Caco-2 (cell line): ENCODE measurements at places on chromosomes 6 and 20. TPM values are rescaled to one million over a fixed set of nuclear protein-coding genes. Genes with fewer than 3 reads are reported as not detected.
A peak's percentile ranks its signal among the peaks of the same experiment; 100 is the strongest.

DNA sequence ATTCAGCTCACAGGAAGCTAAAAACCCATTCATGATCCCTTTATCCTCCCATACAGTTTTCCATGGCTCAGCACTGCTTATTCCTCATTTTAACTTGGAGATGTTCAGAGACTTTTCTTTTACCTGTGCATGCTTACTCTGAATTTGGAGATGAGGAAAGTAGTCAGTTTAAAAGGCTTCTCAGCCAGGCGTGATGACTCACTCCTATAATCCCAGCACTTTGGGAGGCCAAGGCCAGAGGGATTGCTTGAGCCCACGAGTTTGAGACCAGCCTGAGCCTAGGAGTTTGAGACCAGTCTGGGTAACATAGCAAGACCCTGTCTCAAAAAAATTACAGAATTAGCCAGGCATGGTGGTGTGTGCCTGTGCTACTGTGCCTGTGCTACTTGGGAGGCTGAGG, 30.3 kb upstream of the TMEM217 start:
- no peaks in the 10 kb centered on the region for H3K4me1 ChIP-seq
- peaks cover 6% of the 10 kb centered on the region for H3K36me3 ChIP-seq
- H3K27ac ChIP-seq: no peak overlapping the region
- no peak for DNase-seq

DNA sequence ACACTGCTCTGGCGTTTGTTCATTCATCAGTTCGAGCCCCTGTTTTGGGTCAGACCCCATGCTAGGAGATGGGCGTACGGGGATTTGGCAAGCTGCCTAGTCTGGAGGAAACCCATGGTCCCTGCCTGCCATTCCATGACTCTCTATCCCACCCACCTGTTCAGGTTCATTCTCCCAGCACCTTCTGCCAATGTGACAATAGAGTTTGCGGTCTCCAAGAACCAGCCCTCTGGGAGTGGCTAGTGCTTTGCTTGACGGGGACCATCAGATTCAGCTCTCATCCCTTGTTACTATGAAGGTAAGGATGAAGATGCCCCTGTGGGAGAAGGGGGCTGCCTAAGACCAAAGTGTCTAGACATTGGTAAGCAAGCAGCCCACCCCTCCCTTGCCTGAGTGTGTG, 345.0 kb downstream of the PTPRT start:
- no peaks in the 10 kb centered on the region for H3K4me1 ChIP-seq
- no peak overlapping the region for H3K4me3 ChIP-seq
- no peaks in the 10 kb centered on the region for H3K36me3 ChIP-seq
- DNase-seq: no peak
- no peaks in the 10 kb centered on the region for H3K27me3 ChIP-seq
- H3K27ac ChIP-seq: no peak overlapping the region

GRCh38 chr6:25534942-25535631, 116.9 kb upstream of the SCGN start:
- no peak overlapping the region for H3K4me3 ChIP-seq
- no peaks in the 10 kb centered on the region for H3K36me3 ChIP-seq
- no peak overlapping the region for H3K27ac ChIP-seq

DNA sequence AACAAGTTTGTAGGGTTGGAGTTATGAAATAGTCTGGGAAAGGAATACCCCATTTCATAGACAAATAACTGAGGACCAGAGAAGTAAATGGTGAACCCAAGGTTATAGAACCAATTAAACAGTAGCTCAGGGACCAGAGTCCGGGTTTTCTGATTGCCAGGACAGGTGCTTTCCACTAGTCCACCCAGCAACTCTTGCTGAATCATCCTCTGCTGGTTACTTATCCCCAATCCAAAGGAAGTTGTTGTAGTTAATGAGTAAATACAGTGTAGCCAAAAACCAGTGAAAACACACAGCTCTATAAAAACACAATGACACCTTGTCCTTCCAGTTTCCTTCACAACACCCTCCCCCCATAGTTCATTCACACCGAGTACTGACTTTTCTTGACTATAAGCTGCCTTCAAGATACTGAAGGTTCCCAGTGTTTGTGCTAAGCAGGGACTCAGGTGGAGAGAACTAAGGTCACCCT, 766 bp upstream of the TINAG start:
- H3K4me3 ChIP-seq: no peak overlapping the region
- no peaks in the 10 kb centered on the region for H3K36me3 ChIP-seq
- peak; percentile 53 for DNase-seq
- H3K27me3 ChIP-seq: no peaks in the 10 kb centered on the region

DNA sequence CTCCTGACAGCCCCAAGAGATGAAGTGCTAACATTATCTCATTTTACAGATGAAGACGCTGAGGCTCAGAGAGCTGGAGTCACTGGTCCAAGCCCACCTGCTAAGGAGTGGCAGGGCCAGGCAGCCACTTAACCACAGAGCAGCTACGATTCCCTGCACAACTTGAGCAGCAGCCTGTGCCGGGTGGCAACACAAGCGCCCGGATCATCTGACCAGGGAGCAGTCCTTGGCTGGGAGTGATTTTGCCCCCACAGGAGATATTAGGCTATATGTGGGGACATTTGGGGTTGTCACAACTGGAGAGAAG, 93.2 kb upstream of the PTPN1 start:
- no peak overlapping the region for H3K4me3 ChIP-seq
- no peaks in the 10 kb centered on the region for H3K36me3 ChIP-seq
- H3K27ac ChIP-seq: no peak overlapping the region
- H3K4me1 ChIP-seq: peaks cover 26% of the 10 kb centered on the region

DNA sequence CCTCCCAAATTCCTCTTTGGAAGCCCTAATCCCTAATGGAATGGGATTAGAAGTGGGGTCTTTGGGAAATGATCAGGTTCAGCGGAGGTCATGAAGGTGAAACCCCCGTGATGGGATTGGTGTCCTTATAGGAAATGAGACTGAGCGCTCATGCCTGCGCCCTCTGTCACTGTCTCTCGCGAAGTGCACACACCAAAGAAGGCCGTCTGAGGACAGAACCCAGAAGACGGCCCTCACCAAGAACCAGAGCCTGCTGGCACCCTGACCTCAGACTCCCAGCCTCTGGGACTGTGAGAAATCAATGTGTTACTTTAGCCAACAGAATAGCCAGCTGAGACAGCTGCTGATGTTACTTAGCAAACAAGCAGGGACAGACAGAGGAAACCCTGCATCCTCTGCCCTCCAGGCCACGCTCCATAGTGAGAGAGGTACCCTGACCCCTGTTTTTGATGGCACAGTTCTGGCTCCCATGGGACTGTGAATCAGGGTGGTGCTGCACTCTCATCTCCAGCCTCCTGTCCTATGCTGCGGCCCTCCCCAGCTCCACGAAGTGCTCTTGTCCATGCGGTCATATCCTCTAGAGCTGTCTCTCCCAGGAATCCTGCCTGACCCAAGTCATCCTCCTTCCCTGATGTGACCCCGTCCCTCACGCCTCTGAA, 369.3 kb downstream of the ZFAND3 start:
- H3K36me3 ChIP-seq: no peaks in the 10 kb centered on the region
- no peak overlapping the region for H3K4me3 ChIP-seq
- H3K27ac ChIP-seq: no peak overlapping the region
- H3K4me1 ChIP-seq: no peaks in the 10 kb centered on the region
- DNase-seq: no peak

The NKX2-2 gene
- not detected in 2 replicates for total RNA-seq

DNA sequence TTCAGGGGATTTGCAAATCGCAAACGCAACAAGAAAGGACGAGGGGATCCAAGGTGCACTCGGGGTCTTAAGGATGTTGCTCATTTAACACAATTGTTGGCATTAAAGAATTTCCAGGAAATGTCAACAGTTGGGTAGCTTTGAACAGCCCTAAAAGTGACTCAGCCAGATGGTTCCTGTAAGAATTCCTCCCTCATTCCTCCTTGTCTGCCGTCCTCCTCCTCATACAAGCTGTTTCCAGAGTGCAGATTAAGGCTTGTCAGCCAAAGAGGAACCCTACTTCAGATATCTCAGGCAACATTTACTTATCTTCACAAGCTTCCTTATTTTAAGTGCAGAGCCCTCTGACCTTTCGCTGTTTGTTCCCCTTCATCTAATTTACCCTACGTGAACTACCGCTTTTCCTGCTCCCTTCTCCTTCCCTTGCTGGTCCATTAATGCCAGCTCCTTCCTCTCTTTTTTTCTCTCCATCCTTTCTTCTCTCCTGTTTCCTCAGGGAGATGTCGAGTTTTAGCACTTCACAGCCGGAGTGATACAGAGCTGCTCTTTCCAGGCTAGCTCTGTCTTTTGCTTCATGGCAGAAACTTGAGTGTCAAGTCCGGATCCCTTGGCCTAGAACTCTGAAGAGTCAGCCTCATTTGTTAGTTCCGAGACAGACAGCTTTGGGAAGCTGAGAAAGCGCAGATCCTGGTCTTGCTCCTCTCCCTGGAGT, 26.1 kb upstream of the TBC1D7 start:
- peaks cover 11% of the 10 kb centered on the region for H3K4me1 ChIP-seq
- no peak overlapping the region for H3K4me3 ChIP-seq
- no peak overlapping the region for H3K27ac ChIP-seq
- H3K27me3 ChIP-seq: no peaks in the 10 kb centered on the region
- H3K36me3 ChIP-seq: no peaks in the 10 kb centered on the region
- DNase-seq: no peak

DNA sequence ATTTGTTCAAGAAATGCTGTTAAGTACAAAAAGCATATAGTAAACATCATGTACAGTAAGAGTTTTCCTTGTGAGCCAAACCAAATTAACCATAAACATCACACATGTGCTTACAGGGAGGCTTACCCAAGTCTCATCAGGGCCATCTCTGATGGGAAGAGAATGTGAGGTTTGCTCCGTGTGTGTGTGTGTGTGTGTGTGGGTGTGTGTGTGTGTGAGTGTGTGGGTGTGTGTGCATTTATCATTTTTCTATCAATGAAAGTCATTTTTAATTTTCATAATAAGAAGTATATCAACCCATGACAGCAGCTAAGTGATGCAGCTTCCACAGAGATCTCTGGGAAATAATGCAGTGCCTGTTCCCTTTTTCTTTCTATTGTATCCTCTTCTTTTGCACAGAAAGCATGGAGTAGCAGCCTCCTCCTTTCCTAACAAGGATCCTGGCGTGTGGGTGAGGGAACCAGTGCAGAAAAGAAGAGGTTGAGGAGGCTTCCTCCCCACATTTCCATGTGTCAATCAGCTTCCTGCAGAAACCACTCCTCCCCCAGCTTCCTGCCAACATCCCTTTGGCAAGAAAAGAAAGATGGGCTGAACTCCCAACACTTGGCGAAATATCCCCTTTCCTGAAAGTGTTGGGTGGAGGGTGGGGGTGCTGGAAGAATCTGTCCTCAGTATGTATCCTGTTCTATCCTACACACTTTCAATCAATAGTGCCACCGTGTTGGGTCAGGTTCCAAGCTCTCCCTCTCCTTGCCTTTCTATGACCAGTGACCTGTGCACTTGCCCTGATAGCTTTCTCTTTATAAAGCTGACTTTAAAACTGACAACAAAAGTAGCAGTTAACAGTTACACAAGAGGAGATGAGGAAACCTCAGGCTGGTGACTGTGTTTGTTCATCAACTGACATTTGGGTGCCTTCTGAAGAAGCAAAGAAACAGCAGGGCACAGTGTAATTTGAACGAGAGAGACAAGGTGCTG, 251.8 kb upstream of the CITED2 start:
- H3K36me3 ChIP-seq: no peaks in the 10 kb centered on the region; the same call in 1 of the 2 replicates
- no peaks in the 10 kb centered on the region for H3K4me1 ChIP-seq
- H3K27me3 ChIP-seq: no peaks in the 10 kb centered on the region
- H3K4me3 ChIP-seq: no peak overlapping the region
- no peak for DNase-seq

The HELZ2 gene
- 35.2 and 36.5 TPM in 2 replicates for total RNA-seq

DNA sequence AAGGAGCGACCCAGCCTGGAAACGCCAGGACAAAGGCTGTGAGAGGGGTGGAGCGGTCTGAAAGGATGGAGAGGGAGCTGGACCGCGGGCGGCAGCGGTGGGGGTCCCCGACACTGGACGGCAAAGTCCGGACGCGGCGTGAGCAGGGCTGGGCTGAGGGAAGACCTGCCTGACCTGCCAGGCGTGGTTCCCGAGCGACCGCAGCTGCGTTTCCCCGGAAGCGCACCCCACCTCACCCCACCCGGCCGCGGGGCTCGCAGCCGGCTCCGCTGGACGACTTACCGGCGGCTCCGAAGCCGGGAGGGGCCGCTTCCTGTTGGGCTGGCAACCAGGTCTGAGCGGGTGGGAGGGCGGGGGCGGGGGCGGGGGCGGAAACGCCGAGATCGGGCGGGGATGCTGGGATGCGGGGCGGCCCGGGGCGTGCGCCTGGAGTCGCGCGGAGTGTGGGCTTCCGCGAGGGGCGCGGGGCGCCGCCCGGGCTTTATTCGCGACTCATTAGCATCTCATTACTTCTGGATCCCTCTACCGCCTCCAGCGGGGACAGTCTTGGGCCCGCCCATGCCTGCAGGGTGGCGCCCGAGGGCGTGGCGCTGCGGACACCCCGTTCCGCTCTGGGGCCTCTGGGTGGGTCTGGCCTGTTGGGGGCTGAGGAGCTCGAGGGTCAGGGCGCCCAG, at the start of gene MICAL1:
Gene MICAL1 (minus strand): TSS at position 336 of the 674 bp plus-strand sequence. CDS start 1,576 bp downstream, outside the sequence.
- H3K4me3 ChIP-seq: peak within 1 kb of the TSS; percentile 84
- no peaks in the 10 kb centered on the region for H3K27me3 ChIP-seq
- H3K36me3 ChIP-seq: no peaks in the 10 kb centered on the region
- H3K4me1 ChIP-seq: peaks cover 13% of the 10 kb centered on the region

- no peak overlapping the region for H3K27ac ChIP-seq
- no peak overlapping the region for H3K4me3 ChIP-seq
- H3K36me3 ChIP-seq: no peaks in the 10 kb centered on the region
- H3K27me3 ChIP-seq: no peaks in the 10 kb centered on the region; the same call in none of the 2 replicates
- DNase-seq: no peak
- no peaks in the 10 kb centered on the region for H3K4me1 ChIP-seq
Measured at GRCh38 chr6:45438849-45439406, 61.2 kb upstream of the SUPT3H start.

The TGM2 gene
- total RNA-seq: 138 and 162 TPM in 2 replicates

GRCh38 chr6:80988892-80989291, 763.6 kb downstream of the TENT5A start:
- H3K36me3 ChIP-seq: no peaks in the 10 kb centered on the region
- H3K27me3 ChIP-seq: no peaks in the 10 kb centered on the region
- no peak overlapping the region for H3K27ac ChIP-seq
- no peaks in the 10 kb centered on the region for H3K4me1 ChIP-seq
- no peak overlapping the region for H3K4me3 ChIP-seq

DNA sequence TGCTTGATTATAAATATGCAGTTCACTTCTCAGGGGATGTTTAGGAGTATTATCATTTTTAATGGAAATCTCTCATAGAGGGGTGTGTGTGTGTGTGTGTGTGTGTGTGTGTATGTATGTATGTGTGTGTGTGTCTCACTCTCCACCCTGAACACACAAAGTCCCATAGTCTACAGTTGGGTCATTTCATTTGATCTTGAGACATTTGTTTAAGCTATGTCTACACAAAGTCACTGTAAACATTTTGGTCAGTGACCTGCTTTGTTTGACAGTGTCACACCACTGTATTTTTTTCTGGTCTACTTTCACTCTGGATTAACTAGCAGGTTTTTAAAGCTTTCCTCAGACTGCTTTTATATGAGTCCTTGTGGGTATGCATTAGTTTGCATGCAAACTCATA, 215.2 kb downstream of the GRIK2 start:
- H3K4me3 ChIP-seq: no peak overlapping the region
- H3K4me1 ChIP-seq: no peaks in the 10 kb centered on the region; the same call in 1 of the 2 replicates
- no peaks in the 10 kb centered on the region for H3K27me3 ChIP-seq
- H3K36me3 ChIP-seq: no peaks in the 10 kb centered on the region
